ENCODE measurements at places on chromosomes 6 and 20. TPM values are rescaled to one million over a fixed set of nuclear protein-coding genes. Genes with fewer than 3 reads are reported as not detected.

The CGA gene
- total RNA-seq, result not detected

The NMBR gene
- not detected for total RNA-seq

The OLIG3 gene
- total RNA-seq, result not detected

The NEDD9 gene
- 193 TPM for total RNA-seq

The CD40 gene
- 22.3 TPM for total RNA-seq

The GPSM3 gene
- 24.4 TPM for total RNA-seq

The SLC17A3 gene
- 0.18 TPM for total RNA-seq

The KIF6 gene
- total RNA-seq, result 0.93 TPM

The FOXS1 gene
- 2.9 TPM for total RNA-seq

The SIRPD gene
- 0.79 TPM for total RNA-seq

The SNAP25 gene
- 1.5 TPM for total RNA-seq

The TXLNB gene
- 0.73 TPM for total RNA-seq

The SPO11 gene
- total RNA-seq, result not detected

- H3K4me3 ChIP-seq, result no peak overlapping the region
- H3K27me3 ChIP-seq, result no peaks in the 10 kb centered on the region
- no peak overlapping the region for H3K27ac ChIP-seq
- H3K36me3 ChIP-seq, result no peaks in the 10 kb centered on the region
These were observed 16.8 kb downstream of the TMEM244 start for GRCh38 chr6:129844118-129844891.

- no peaks in the 10 kb centered on the region for H3K27me3 ChIP-seq
- no peak overlapping the region for H3K27ac ChIP-seq
- DNase-seq, result no peak
- no peaks in the 10 kb centered on the region for H3K4me1 ChIP-seq
These were observed 154.5 kb upstream of the SCGN start for GRCh38 chr6:25497383-25498040.

- no peak overlapping the region for H3K4me3 ChIP-seq
- H3K36me3 ChIP-seq, result no peaks in the 10 kb centered on the region
- H3K27me3 ChIP-seq, result no peaks in the 10 kb centered on the region
These were observed 62.6 kb downstream of the BACH2 start for GRCh38 chr6:90233994-90234393.

GRCh38 chr6:87705070-87705691, 3.1 kb upstream of the AKIRIN2 start:
- no peak overlapping the region for H3K27ac ChIP-seq
- no peak for DNase-seq
- no peak overlapping the region for H3K4me3 ChIP-seq
- no peaks in the 10 kb centered on the region for H3K27me3 ChIP-seq

DNA sequence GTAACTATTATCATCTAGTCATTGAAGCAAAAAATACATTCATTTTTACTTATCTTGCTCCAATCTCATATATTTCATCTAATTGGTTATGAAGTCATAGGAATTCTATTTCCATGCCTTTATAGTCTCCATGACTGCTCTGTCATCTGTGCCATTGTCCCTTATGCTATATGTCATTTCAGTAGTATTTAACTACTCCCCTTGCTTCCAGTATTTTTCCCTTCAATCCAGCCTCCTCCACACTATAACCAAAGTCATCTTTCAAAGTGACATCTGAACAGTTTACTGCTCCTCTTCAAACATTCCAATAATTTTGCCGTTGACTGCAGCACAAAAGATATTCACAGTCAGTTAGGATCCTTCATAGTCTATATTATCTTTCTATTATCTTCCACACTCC, 216.6 kb upstream of the HS3ST5 start:
- no peaks in the 10 kb centered on the region for H3K27me3 ChIP-seq
- H3K4me3 ChIP-seq, result no peak overlapping the region
- no peaks in the 10 kb centered on the region for H3K4me1 ChIP-seq
- H3K36me3 ChIP-seq, result no peaks in the 10 kb centered on the region
- DNase-seq, result no peak

DNA sequence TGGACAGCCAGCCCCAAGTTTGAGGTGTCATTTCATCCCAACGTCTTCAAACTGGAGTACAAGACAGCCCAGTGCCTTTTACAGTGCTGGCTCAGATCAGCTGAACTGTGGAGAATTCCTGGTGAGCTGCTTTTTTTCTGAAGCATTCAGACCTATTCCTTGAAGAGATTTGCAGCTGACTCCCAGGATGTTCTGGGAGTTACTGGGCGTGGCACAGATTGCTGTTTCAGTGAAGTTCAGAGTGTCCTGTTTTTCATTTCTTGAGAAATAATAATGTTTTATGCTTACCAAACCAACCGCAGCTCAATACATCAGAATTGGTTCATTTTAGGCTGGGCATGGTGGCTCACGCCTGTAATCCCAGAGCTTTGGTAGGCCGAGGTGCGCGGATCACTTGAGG, 33.4 kb upstream of the SRPK1 start:
- no peaks in the 10 kb centered on the region for H3K36me3 ChIP-seq
- no peaks in the 10 kb centered on the region for H3K4me1 ChIP-seq
- no peaks in the 10 kb centered on the region for H3K27me3 ChIP-seq

- H3K4me1 ChIP-seq, result peaks cover 9% of the 10 kb centered on the region
- peak overlapping the region; percentile 84 for H3K27ac ChIP-seq
- no peak for DNase-seq
- peaks cover 72% of the 10 kb centered on the region for H3K27me3 ChIP-seq
These were observed 44.9 kb upstream of the SUPT3H start for GRCh38 chr6:45422503-45423110.

- H3K4me1 ChIP-seq, result peaks cover 19% of the 10 kb centered on the region
- no peaks in the 10 kb centered on the region for H3K27me3 ChIP-seq
- no peaks in the 10 kb centered on the region for H3K36me3 ChIP-seq
- peak overlapping the region; percentile 23 for H3K27ac ChIP-seq
- DNase-seq, result no peak
These were observed 169.1 kb upstream of the AKAP12 start for GRCh38 chr6:151070631-151071051.

- no peaks in the 10 kb centered on the region for H3K4me1 ChIP-seq
- H3K27me3 ChIP-seq, result no peaks in the 10 kb centered on the region
- H3K27ac ChIP-seq, result no peak overlapping the region
These were observed 34.5 kb upstream of the ID4 start for GRCh38 chr6:19802656-19803055.

GRCh38 chr6:13617066-13617465, 1.9 kb downstream of the NOL7 start:
- H3K36me3 ChIP-seq, result no peaks in the 10 kb centered on the region
- peaks cover 26% of the 10 kb centered on the region for H3K4me1 ChIP-seq

- H3K27me3 ChIP-seq, result no peaks in the 10 kb centered on the region
- H3K4me3 ChIP-seq, result no peak overlapping the region
- no peaks in the 10 kb centered on the region for H3K36me3 ChIP-seq
- H3K4me1 ChIP-seq, result peaks cover 4% of the 10 kb centered on the region
- H3K27ac ChIP-seq, result no peak overlapping the region
These were observed 64.8 kb downstream of the TRIM27 start for GRCh38 chr6:28858963-28859362.

DNA sequence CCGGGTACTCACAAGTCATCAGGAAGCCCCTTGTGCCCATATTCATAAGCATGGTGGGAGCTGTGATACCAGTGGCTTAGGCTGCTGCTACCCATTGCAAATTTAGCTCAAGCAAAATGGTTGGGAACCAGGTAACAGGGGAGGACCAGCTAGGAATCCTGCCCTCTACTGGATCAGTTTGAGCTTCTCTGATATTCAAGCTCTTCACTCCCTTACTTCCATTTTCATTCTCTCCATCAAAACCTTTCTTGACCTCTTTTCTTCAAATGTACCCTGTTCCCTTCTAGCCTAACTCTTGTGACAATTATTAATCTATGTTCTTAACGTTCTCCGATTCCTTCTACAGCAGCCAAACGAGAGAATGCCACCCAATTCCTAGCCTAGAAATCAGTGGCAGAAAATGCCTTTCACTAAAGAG, 9.7 kb downstream of the NOL7 start:
- peaks cover 9% of the 10 kb centered on the region for H3K4me1 ChIP-seq
- no peak for DNase-seq
- H3K4me3 ChIP-seq, result no peak overlapping the region
- H3K27ac ChIP-seq, result no peak overlapping the region
- H3K27me3 ChIP-seq, result no peaks in the 10 kb centered on the region

- H3K4me3 ChIP-seq, result no peak overlapping the region
- no peak overlapping the region for H3K27ac ChIP-seq
- H3K4me1 ChIP-seq, result no peaks in the 10 kb centered on the region
- H3K27me3 ChIP-seq, result no peaks in the 10 kb centered on the region
These were observed 40.6 kb downstream of the SENP6 start for GRCh38 chr6:75642311-75642710.

GRCh38 chr6:71181565-71181964, 107.0 kb upstream of the OGFRL1 start:
- DNase-seq, result no peak
- no peak overlapping the region for H3K4me3 ChIP-seq
- no peaks in the 10 kb centered on the region for H3K4me1 ChIP-seq

DNA sequence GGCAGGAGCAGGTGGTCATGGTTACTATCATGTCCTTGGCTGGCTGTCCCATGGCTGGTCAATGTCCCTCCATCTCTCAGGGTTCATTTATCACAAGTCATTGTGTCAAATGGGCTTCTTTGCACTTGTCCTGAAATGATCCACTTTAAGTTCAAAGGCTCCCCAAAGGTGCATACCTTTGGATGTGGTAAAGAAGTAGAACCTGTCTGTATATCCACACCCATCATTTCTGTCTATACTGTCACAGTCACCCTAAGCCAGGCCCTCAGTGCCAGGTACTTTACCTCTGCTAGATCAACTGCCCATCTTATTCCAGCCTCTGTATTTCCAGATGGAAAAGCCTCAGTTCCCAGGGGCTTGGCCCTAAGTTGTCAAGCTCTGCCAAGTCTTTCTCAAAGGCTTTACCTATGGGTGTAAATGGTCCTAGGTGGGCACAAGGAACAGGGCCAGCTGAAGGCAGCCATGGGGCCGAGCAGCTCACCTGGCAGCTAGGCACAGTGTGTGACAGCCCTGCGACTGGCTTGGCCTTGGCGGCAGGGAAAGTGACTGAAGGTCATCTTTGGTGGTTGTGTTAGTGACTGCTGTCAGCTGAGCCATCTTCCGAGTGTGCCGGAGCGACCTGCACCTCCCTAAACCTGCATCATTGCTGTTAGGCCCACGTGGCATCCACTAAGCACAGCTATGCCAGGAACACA, 198.4 kb downstream of the SYNDIG1 start:
- H3K4me1 ChIP-seq, result no peaks in the 10 kb centered on the region
- no peak for DNase-seq
- no peak overlapping the region for H3K4me3 ChIP-seq

GRCh38 chr6:43271103-43271815, 26.8 kb upstream of the SLC22A7 start:
- no peak overlapping the region for H3K27ac ChIP-seq
- peaks cover 8% of the 10 kb centered on the region for H3K4me1 ChIP-seq
- H3K4me3 ChIP-seq, result no peak overlapping the region
- no peak for DNase-seq
- H3K27me3 ChIP-seq, result peaks cover 75% of the 10 kb centered on the region

- H3K4me1 ChIP-seq, result no peaks in the 10 kb centered on the region
- H3K27ac ChIP-seq, result no peak overlapping the region
- H3K4me3 ChIP-seq, result no peak overlapping the region
- H3K27me3 ChIP-seq, result no peaks in the 10 kb centered on the region
- H3K36me3 ChIP-seq, result no peaks in the 10 kb centered on the region
- DNase-seq, result no peak
These were observed 67.2 kb downstream of the MAP3K4 start for GRCh38 chr6:161058741-161059140.

- peak within 1 kb of the TSS; percentile 72 for H3K27ac ChIP-seq
- peak within 1 kb of the TSS; percentile 85 for H3K4me3 ChIP-seq
- H3K36me3 ChIP-seq, result peaks cover 12% of the 10 kb centered on the region
- peaks cover 4% of the 10 kb centered on the region for H3K4me1 ChIP-seq
- H3K27me3 ChIP-seq, result no peaks in the 10 kb centered on the region
These were observed at the start of gene PTK7 for GRCh38 chr6:43075670-43076463. Gene PTK7, plus strand, starts transcription at chr6:43076314. Its CDS starts 175 bp downstream, at chr6:43076489.

DNA sequence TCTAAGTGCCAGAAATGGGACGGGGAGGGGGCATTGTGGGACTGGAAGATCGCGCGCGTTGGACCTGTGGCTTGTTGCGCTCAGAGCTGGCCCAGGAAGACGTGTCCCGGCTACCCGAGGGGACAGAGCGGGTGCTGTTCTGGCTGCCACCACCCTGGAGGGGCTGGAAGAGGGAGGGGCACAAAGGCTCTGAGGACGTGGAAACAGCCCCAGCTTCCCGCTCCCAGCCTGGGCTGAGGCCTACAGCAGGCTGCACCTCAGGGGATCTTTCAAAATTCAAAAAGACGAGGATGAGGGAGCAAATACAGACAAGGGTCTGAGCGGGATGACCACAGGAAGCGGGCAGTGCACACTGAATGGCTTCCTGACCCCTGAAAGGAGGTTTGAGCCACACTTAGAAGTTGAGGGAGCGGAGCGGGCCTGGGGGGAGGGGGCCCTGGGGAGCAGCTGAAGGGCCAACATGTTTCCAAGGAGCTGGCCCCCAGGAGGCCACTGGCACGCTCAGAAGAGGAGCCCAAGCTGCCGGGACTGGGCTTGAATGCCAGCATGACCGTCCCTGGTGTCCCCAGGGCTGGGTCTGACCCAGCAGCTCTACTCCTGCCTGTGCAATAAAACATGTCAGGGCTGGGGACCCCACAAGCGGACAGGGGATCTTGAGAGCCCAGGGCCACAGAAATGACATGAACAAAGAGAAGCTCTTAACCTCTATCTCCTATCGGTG, 1.3 kb downstream of the OXT start:
- peak overlapping the region; percentile 43 for H3K4me3 ChIP-seq
- DNase-seq, result no peak
- peaks cover 14% of the 10 kb centered on the region for H3K27me3 ChIP-seq
- H3K27ac ChIP-seq, result no peak overlapping the region
- no peaks in the 10 kb centered on the region for H3K36me3 ChIP-seq

DNA sequence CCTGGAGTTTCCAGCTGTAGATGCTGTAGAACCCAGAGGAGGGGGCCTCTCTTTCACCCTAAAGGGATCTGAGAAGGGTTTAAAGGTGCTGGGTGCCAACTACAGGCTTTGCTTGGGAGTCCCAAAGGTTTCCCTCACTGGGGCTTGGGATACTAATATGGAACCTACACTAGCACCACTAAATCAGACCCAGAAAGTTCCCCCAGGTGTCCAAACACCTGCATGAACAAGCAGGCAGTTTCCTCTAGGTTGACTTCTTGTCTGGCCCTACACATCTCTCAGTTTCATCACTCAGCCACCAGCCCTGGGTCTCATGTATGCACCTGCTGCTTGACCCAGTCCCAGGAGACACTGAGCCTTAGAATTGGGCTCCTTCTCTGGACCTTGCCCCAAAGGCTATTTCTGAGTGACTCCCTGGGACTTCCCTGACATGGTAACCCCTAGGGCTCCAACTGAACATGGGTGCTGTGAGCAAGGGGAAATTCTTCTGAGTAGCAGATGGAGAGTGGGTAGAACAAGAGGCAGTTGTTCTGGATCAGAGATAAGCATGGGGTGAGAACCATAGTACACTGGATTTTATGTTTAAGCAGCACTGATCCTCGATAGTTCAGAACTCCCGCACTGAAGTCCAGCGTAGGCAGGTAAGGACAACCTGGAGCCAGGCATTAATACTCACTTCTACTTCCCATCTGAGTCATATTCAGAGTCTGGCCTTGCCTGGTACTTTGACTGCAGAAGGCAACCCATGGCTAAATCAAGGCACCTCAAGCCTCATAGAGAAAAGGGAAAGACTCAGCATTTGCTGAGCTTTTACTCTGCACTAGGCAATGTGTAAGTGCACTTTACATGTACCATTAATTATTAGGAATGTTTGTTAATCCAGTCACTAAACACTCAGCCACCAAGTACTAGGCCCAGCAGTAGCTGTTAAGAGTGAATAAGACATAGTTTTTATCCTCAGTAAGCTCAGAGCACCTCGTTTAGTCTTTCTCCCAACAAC, 16.8 kb downstream of the BCL2L1 start:
- H3K4me1 ChIP-seq, result peaks cover 53% of the 10 kb centered on the region
- H3K27ac ChIP-seq, result peak overlapping the region; percentile 75
- no peak for DNase-seq
- no peaks in the 10 kb centered on the region for H3K27me3 ChIP-seq
- no peaks in the 10 kb centered on the region for H3K36me3 ChIP-seq
- no peak overlapping the region for H3K4me3 ChIP-seq

GRCh38 chr20:1853473-1853872, 41.7 kb upstream of the SIRPA start:
- H3K4me1 ChIP-seq, result no peaks in the 10 kb centered on the region
- no peak overlapping the region for H3K4me3 ChIP-seq
- H3K36me3 ChIP-seq, result no peaks in the 10 kb centered on the region
- peaks cover 45% of the 10 kb centered on the region for H3K27me3 ChIP-seq
